H1 (cell line): ENCODE measurements at places on chromosomes 5 and 9. TPM values are rescaled to one million over a fixed set of nuclear protein-coding genes. Genes with fewer than 3 reads are reported as not detected.

LSM11 gene
- 3.4 and 3.9 TPM in 2 replicates for total RNA-seq

GRIN1 gene
- 2.1 TPM in 2 replicates for total RNA-seq

DNA sequence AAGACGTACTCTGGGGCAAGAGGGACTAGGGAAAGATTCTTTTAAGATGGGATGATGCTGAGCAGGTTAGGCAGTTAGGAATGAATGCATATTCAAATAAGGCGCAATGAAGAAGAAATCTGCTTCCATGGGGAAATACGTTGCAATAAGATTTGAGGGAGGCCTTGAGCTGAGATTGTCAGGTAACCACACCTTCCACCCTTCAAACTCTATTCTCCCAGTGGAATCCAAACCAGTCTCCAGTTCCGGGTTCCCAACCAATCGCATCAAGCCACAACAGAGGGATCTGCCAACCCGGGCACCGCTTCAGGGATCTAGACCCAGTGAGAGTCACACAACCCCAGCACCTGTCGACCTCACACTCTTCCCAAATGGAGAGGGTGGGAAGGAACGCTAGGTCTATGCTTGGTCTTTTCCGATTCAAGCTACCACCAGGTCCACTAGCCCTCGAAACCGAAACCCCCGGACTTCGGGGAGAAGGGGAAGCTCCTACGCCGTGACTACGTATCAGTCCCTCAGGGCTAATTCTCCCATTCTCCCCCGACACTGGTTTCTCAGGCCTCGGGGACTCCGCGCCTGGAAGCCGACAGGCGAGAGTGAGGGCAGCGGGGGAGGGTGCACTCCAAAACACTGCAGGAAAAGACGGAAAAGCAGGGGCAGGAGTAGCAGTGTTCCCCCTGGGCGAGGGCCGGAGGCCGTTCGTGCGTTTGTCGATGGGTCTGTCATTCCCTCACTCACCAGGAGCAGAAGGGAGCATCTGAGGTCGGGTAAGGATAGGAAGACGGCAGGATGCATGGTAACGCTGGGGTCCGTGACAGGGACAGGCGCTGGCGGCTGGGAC lies 534 bp downstream of the ERP44 start:
- DNase-seq: peak; percentile 68

DNA sequence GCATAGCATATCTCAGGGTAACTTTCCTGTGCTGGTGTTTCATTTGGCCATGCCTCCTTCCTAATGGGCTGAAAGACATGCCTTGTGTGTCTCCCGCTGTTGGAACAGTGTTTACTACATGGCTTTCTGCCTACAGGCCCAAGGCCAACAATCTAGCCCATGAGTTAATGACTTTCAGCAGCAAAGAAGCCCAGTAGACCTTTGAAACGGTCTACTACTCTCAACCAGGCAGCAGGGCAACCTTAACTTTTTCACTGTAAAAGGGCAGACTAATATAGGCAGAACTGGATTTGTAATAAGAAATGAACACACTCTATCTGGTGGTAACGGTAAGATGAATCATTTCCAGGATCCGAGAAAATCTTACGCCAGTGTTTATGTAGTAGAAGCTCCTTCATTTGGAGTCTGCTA lies 21.0 kb downstream of the C5orf15 start:
- no peak for DNase-seq

GRCh38 chr5:173961418-173961817 lies 27.6 kb upstream of the C5orf47 start:
- DNase-seq: no peak

- DNase-seq: peak; percentile 9
Measured at GRCh38 chr9:9341203-9341602, 1271.6 kb downstream of the PTPRD start.

DNA sequence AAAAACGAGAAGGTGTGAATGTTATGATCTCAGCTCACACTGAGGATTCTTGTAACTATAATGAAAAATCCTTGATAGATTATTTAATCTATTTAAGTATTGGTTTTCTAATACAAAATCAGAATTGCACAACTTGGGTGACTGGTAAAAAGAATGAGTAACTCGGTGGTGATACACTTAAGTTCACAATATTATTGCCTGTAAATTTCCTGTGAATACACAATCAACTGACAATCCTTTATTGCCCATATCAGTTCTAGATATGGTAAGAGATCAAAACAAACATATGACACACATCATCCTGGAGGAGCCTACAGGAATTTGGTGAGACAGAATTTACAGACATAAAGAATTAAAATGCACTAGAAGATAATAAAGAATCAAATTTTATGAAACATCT lies 14.1 kb upstream of the LURAP1L start:
- DNase-seq: no peak

GRCh38 chr5:138238034-138238433 lies 24.9 kb upstream of the CDC23 start:
- DNase-seq: no peak

TMEM8B gene
- total RNA-seq: 5.7 and 7.5 TPM in 2 replicates
